ENCODE measurements at places on chromosomes 5 and 9. TPM values are rescaled to one million over a fixed set of nuclear protein-coding genes. Genes with fewer than 3 reads are reported as not detected.

The ADRB2 gene
- 41.3 TPM for total RNA-seq

The TOR2A gene
- 16.7 TPM for total RNA-seq

- peak overlapping the region; percentile 62 for H3K27ac ChIP-seq
- no peaks in the 10 kb centered on the region for H3K36me3 ChIP-seq
- DNase-seq, result no peak
- no peaks in the 10 kb centered on the region for H3K27me3 ChIP-seq
- H3K4me1 ChIP-seq, result peaks cover 3% of the 10 kb centered on the region
Measured at GRCh38 chr5:39395521-39395920, 29.3 kb downstream of the DAB2 start.

DNA sequence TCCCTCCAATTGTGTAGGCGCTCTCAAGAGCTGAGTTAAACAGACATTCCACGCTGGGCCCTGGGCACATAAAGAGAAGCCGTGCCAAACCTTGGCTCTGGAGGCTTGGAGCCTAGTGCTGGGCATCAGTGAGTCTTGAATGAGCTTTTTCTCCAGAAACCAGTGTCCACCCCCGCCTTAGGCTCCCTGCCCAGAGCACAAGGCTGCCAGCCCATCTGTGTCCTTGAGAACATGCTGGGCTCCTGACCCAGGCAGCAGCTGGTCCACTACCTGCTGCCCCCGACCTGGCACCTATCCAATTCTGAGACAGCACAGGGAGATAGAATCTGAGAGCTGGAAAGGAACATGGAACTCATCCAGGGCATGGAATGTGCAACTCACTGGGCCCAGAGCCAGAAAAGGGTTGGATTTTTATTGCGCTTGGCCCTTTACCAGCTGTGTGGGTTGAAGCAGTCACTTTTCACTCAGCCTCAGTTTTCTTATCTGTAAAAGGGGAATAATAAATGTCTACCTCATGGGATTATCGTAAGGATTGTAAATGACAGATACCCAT lies 92.4 kb upstream of the CPLX2 start:
- no peaks in the 10 kb centered on the region for H3K4me1 ChIP-seq
- H3K27ac ChIP-seq, result no peak overlapping the region
- H3K4me3 ChIP-seq, result no peak overlapping the region

GRCh38 chr5:8752595-8752994 lies 793.3 kb downstream of the SEMA5A start:
- H3K27ac ChIP-seq, result no peak overlapping the region
- H3K4me3 ChIP-seq, result no peak overlapping the region
- H3K36me3 ChIP-seq, result no peaks in the 10 kb centered on the region
- DNase-seq, result no peak
- no peaks in the 10 kb centered on the region for H3K27me3 ChIP-seq
- H3K4me1 ChIP-seq, result no peaks in the 10 kb centered on the region

DNA sequence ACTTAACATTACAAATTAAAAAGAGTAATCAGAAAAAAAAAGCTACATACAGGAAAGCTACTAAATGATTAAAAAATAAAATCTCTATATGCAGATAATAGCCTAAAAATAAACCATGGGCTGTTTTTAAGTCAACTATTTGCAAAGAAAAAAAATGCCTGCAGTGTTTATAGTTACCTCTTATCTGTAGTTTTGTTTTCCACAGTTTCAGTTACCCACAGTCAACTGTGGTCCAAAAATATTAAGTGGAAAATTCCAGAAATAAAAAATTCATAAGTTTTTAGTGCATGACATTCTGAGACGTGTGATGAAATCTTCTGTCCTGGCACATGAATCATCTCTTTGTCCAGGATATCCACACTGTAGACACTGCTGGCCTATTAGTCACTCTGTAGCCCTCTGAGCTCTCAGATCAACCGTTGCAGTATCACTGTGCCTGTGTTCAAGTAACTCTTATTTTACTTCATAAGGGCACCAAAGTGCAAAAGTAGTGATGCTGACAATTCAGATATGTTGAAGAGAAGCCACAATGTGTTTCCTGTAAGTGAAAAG lies 59.2 kb downstream of the PRELID2 start:
- no peak for DNase-seq
- H3K27me3 ChIP-seq, result no peaks in the 10 kb centered on the region
- no peak overlapping the region for H3K4me3 ChIP-seq

GRCh38 chr9:136881691-136882108 lies 4.6 kb upstream of the TRAF2 start:
- DNase-seq, result no peak
- no peaks in the 10 kb centered on the region for H3K4me1 ChIP-seq
- peak overlapping the region; percentile 21 for H3K4me3 ChIP-seq
- no peaks in the 10 kb centered on the region for H3K36me3 ChIP-seq
- no peak overlapping the region for H3K27ac ChIP-seq
